ENCODE measurements at places on chromosomes 7 and 10. TPM values are rescaled to one million over a fixed set of nuclear protein-coding genes. Genes with fewer than 3 reads are reported as not detected.

MACC1 gene
- 0.69 TPM for total RNA-seq

FAM25C gene
- not detected for total RNA-seq

NOM1 gene
- 33.6 TPM for total RNA-seq

WNT8B gene
- total RNA-seq, result not detected

CALCR gene
- 0.62 TPM for total RNA-seq

MYL10 gene
- total RNA-seq, result not detected

DNA sequence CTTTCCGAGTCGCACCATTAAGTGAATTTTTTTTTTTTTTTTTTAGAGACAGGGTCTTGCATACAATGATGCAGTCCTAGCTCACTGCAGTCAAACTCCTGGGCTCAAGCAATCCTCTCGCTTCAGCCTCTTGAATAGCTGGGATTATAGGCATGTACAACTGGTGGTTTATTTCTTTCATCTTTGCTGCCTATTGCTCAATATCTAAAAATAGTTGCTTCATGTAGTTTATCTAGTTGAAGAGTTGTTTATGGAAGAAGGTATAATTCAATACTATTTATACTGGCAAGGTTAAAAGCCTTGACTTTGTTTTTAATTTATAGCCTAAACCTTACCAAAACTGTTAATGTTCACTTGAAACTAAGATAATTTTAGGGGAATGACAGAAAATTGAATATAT, 66.9 kb downstream of the SEMA3D start:
- no peak for DNase-seq

- no peak for DNase-seq
Measured at GRCh38 chr7:129144095-129144833, at the start of gene TSPAN33. Gene TSPAN33, plus strand, starts transcription at chr7:129144707. Its CDS starts 274 bp downstream, at chr7:129144981.

- no peak for DNase-seq
Measured at GRCh38 chr10:130817674-130818073, 493.8 kb downstream of the TCERG1L start.

GRCh38 chr10:71893258-71893815, 42.3 kb upstream of the PSAP start:
- DNase-seq, result no peak

GRCh38 chr7:41104631-41105030, 598.3 kb downstream of the INHBA start:
- no peak for DNase-seq

DNA sequence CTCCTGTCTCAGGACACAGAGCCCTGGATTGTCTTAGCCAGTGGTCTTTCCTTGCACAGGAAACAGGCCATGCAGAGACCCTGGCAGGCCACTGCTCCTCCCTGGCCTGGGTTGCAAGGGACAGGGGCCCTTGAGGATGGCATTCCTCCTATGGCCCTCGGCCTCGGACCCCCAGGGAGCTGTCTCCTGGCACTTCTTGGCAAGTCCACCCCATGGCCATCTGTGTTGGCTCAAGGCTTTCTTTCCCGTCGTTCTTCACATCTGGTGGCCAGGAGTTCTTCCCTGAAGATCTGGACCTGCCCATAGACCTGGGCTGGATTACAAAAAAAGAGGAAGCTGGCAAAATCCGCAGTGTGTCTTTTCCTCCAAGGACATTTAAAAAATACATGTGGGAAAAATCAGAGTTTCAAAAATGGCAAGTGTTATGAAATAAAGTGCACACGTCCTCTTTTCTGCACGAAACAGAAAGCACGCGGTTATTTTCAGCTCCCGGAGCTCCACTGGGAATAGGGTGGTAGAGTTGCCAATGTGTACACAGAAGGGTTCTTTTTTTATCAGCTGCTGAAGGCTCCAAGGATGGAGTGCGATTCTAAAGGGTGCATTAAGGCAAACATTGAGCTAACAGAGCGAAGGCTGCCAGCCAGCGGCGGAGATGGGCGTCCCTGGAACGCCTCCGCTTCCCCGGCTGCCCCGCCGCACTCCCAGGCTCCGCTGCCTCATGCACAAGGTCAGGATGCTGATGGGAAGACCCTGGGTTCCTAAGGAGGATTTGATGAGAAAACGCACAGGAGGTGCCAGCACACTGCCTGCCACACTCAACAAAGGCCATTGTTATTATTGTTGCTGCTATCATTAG, 62.8 kb upstream of the FAM20C start:
- no peak for DNase-seq

DNA sequence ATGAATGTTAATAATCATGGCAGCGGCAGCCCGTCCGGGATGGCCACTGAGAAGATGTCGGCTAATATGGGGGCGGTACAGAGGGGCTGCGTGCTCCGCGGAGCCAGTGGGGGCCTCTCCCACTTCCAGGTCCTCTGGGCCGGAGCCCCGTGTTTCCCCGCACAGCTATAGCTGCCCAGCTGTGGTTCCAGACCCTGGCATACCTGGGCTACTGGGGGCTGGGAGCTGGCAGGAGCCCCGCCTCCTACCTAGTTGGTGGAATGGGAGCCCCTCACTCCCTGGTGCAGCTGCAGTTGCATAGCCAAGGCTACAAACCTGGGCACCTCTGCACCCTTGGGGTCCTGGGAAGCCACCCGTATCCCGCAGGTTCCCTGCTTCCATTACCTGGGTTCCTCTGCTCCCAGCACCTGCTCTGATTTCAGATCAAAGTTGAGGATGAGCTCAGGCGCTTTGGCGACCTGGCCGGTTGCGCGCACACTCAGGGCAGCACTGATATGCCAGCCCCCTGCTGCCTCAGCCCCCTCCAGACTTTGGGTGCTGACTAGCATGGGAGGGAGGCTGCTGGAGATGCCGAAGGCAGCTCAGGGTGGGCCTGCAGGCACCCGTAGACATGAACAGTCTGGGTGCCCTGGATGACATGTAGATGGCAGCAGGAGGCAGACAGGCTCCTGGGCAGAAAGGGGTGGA, 236.5 kb upstream of the SEMA3D start:
- DNase-seq, result no peak

DNA sequence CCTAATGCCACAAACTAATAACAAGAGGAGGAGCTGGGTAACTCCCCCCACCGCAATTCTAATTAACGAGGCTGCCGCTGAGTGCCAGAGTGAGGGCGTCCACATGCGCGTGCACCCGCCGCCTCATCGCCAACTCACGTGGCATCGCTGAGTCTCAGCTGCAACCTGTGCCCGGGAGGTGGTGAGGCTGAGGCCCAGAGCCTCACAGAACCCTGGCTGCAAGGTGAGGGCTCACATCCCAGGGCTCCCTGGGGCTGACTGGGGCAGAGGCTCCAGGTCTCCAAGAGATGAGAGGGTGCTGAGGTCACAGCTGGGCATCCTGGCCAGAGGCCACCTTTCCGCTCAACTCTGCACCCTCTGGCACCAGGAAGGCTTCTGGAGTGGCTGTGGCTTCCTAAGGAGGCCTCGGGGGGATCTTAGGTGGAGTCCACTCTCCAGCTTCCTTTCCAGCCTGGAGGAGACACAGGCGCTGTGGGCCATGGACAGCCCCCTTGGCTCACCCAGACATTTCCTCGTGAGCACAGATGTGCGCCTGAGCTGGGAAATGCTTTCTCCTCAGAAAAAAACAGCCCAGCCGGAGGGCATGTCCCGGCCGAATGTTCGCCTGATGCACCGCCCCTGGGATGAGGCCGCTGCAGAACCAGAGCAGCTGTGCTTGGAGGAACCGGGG, 242.6 kb downstream of the MAD1L1 start:
- no peak for DNase-seq
